ENCODE measurements at places on chromosomes 1 and 21.

GRCh38 chr21:16040601-16041000 is 310.8 kb downstream of the USP25 start:
- DNase-seq: no peak

DNA sequence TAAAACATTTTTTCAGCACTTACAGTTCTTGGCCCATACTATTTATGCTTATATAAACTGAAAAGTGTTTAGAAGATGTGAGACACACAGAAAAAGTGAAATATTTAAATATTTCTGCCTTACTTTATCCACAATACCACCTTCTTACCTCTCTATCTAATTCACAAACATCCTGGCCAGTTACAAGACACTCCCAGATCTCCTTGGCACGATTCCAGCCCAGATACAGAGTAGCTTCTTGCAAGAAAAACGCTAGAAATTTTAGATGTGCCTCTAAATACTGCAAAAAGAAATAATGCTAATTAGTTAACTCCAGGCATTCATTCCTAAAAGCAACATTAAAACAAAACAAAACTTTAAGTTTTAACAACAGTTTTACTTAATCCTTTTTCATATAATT is 68.4 kb downstream of the USP24 start:
- DNase-seq: no peak

DNA sequence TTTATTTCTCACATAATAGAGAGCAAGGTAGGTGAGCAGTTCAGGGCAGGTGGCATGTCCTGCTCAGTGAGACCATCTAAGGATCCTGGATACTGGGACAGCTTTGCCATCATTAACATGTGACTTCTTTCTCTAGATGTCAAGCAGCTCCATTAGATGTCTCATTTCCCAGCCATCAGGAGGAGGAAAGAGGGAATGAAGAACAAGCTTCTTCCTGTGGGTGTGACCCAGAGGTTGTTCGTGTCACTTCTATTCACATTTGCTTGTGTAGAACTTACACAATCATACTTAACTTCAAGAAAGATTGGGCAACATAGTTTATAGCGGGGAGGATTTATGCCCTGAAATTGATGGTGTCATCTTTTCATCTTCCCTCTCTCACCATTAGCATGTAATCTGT is 169.2 kb upstream of the B3GALT2 start:
- DNase-seq: no peak

GRCh38 chr1:219871427-219872057 is 56.8 kb downstream of the SLC30A10 start:
- no peak for DNase-seq

DNA sequence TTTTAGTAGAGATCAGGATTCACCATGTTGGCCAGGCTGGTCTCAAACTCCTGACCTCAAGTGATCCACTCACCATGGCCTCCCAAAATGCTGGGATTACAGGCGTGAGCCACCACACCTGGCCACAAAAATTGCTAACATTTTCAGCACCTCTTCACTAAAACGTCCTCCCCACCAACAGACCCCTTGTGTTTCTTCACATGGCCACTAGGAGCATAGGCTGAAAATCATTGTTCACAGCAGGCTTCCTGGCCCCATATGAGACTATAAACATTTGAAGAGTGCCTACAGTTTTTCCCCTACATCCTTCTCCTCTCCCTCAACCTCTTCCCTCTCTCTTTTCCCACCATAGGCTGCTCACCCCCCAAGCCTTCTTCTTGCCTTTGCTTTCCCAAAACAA is 28.0 kb upstream of the SFPQ start:
- no peak for DNase-seq

GRCh38 chr1:65166572-65167305 is 18.7 kb downstream of the AK4 start:
- no peak for DNase-seq

- DNase-seq: peak; percentile 64
These were observed 40.6 kb upstream of the MAP10 start for GRCh38 chr1:232764458-232765251.

DNA sequence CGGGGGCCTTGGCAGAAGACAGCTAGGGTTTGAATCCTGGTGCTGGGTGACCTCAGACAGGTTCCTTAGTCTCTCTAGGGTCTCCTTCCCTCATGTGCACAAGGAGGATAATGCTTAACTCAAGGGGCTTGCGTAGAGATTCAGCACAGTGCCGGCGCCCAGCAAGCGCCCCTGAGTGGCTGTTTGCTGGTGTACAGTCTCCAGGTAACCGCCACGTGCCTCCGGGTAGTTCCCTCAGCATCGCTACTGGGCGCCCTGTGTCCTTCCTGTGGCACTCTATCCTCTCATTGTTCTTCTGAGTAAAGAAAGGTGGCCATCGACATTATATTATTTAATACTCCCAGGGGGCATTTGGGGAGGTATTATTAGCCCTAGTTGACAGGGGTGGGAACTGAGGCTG is 80.9 kb downstream of the NENF start:
- no peak for DNase-seq

- no peak for DNase-seq
These were observed 76.2 kb upstream of the PGBD5 start for GRCh38 chr1:230502306-230502705.

- no peak for DNase-seq
These were observed 47.5 kb upstream of the TDRD10 start for GRCh38 chr1:154454386-154455120.

- DNase-seq: no peak
These were observed 204.7 kb downstream of the RHOU start for GRCh38 chr1:228939881-228940392.

Measured in left lobe of liver (tissue), 2 donors.